NCI-H226 (cell line): ENCODE measurements at places on chromosomes 6 and 20.
A peak's percentile ranks its signal among the peaks of the same experiment; 100 is the strongest.

GRCh38 chr20:24492031-24492607 is 22.7 kb downstream of the SYNDIG1 start:
- DNase-seq, result no peak

- DNase-seq, result no peak
Measured at GRCh38 chr6:98687752-98688151, 146.6 kb upstream of the POU3F2 start.

- no peak for DNase-seq
Measured at GRCh38 chr20:346640-347316, at the start of gene NRSN2. TSS of gene NRSN2 (plus strand) at chr20:347111. CDS start at chr20:349644, 2,533 bp downstream.

- no peak for DNase-seq
Measured at GRCh38 chr20:62202676-62203377, 17.3 kb downstream of the HRH3 start.

DNA sequence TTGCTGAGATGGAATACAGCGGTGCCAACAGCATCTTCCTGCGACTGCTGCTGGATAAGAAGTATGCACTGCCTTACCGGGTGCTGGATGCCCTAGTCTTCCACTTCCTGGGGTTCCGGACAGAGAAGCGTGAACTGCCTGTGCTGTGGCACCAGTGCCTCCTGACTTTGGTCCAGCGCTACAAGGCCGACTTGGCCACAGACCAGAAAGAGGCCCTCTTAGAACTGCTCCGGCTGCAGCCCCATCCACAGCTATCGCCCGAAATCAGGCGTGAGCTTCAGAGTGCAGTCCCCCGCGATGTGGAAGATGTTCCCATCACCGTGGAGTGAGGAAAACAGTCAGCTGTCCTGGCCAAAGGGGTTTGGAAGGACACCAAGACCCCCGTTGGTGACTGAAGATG is 9.2 kb downstream of the CCND3 start:
- no peak for DNase-seq

DNA sequence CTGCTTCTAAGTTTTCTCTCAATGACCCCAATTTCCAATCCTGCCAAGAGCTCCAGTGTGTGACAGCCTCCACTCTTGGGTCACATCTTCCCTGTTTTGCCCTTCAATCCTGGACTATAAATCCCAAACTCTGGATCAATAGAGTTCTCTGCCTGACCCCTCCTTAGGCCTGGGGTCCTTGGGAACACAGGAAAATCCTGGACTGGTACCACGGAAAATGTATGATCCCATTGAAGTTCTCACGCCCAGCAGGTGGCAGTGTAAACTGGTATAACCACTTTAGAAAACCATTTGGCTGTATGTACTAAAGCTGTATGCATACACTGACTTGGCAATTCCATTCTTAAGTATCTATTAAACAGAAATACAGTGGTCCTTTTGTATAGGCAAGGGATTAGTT is 98.0 kb downstream of the SNAP25 start:
- DNase-seq, result no peak

DNA sequence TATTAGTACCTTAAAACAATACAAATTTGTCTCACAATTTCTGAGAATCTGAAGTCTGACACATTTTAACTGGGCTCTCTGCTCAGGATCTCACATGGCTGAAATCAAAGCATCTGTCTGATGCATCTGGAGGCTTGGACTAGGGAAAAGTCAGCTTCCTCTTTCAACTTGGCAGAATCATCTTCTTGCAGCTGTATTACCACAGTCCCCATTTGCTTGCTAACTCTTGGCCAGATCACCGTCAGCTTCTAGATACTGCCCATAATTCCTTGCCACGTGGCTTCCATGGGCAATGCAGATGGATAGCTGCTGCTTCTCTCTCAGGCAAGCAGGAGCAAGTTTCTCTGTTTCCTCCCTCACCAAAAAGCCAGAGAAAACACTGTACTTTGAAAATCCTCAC is 1106.4 kb upstream of the CITED2 start:
- no peak for DNase-seq

DNA sequence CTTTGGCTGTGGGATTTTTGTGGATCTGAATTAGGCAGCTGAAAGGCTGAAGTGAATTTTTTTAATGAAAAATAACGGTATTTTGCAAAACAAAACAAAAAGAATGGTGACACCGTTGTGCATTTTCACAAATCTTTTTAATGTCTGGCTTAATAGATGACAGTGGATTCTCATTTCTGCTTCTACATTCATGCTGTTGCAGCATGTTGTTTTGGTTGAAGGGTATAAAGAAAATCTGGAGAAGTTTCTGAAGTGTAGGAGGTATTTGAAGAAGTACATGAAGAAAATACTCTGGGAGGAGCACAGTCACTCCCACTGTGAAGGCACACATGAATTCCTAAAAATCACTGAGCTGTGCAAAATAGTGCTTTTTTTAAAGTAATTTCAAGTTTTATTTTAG is 3.1 kb upstream of the MAP3K5 start:
- DNase-seq, result no peak

DNA sequence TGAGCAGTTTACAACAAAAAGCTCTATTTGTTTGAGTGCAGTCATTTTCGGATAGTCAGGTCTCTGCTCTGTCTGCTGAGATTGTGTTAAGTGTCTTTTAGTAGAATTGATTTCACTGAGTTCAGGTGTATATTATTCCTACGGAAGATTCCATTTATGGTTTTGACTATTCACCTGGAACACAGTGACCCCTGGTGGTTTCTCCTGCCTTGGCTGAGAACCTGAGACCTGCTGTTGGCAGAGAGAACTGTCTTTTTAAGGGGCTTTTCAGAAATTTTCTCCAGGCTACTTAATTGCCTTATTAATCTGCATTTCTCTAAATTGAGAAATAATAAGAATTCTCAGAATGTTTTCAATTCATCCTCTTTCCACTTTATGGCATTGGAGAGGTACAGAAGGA is 508.0 kb downstream of the TBC1D32 start:
- DNase-seq, result no peak

- peak; percentile 13 for DNase-seq
Measured at GRCh38 chr6:104887350-104887749, 27.6 kb upstream of the HACE1 start.

DNA sequence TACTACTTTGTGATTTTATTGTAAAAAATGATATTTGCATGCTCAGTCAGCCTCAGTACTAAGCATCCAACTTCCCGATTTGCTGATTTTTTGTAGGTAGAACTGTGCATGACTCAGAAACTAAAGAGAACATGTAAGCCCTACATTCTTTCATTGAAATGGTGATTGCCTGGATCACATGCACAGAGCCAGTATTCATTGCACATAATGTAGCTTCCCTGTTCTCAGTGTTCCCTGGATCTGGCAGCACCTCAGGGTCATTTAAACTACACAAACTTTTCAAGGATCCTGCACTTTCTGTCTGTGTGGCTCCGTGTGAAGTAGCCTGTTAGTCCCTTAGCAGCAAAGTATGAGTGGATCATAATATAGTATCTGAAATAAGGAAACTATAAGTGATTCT is 422.9 kb upstream of the AGPAT4 start:
- no peak for DNase-seq

GRCh38 chr6:132813173-132813856 is 1.1 kb upstream of the RPS12 start:
- no peak for DNase-seq

GRCh38 chr6:101125380-101125971 is 244.3 kb upstream of the ASCC3 start:
- no peak for DNase-seq

DNA sequence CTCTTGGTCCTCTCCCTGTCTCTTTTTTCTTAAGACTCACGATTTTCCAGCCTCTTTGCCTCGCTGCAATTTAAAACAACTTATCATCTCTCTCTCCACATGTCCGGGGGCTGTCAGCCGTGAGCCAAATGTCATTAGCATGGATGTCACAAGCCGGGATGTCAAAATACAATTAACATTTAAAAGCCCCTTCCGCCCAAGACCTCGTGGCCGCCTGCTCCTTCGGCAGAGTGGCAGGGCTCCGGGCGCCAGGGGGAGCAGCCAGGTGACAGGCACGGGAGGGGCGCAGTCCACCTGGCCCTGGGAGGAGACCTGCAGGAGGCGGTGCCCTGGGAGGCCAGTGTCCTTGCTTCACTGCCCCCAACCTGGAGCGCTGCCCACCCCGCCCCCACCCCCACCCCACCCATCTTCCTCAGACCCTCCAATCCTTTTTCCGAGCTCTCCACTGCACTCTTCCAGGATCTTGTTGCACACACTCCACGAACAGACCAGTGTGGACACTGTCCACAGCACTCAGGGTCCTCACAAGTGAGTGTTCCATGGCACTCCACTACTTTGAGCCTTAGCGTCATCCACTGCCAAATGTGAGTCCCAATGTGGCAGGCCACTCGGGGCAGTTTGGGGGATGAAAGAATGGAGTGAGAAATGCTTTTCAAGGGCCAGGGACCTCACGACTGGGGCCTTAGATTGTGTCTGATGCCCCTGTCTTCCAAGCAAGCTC is 5.6 kb upstream of the GRM4 start:
- no peak for DNase-seq

DNA sequence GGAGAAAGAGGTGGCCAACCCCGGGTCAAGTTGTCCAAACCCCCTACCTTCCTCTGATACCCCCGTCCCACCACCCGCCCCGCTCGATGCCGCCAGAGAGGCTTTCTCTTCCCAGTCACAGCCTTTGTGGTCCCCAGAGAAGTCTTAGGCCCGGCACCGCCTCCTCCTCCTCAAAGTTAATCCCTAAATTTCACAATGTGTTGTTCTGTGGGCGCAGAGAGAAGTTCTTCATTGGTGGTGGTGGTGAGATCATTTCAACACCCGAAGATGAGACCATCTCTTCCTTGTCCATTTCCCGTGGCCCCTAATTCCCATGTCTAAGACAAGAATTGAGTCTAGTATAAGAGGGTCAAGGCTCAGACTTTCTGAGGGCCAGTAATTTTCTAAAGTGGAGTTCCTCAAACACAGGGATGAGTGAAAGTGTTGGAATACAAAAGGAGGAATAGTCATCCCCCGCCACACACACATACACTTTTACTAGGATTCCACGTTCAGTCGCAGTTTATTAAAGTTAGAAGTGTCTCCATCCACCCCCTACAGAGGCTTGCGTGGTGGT is 10.4 kb downstream of the TRIM31 start:
- peak; percentile 31 for DNase-seq

DNA sequence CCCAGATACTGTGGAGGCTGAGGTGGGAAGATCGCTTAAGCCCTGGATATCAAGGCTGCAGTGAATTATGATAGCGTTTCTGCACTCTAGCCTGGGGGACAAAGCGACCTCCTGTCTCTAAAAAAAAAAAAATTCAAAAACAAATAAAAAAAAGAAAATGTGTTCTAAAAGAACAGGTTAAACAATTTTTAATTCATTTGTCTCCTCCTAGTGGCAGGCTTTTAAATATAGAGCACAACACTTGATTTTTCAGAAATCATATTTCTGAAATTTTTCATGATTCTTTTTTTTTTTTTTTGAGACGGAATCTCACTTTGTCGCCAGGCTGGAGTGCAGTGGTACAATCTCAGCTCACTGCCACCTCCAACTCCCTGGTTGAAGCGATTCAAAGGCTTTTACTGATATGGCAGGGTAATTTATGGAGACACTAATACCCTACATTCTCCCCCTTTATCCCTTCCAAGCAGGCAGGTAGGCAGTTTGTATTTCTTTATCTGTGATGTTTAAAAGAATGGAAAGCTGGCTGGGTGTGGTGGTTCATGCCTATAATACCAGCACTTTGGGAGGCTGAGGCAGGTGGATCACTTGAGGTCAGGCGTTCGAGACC is 8.7 kb upstream of the GTF3C6 start:
- no peak for DNase-seq

DNA sequence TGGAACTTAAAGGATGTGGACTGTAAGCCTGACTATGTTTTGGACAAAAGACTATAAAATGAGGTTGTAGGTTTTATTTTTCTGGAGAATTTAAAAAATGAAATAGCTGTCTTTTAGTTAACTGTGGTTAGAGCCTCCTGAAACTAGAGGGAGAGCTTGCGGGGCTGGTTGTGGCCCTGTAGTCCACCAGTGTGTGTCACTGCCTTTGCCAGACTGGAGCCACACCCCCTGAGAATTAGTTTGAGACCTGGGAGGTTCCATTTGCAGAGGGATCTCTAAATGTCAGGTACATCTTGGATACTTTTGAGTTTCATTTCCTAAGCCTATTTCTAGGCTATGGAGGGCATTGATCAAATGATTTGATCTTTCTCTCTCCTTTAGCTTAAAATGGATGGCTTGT is 20.8 kb downstream of the ZC2HC1B start:
- DNase-seq, result no peak

- no peak for DNase-seq
Measured at GRCh38 chr6:162416831-162417537, 310.6 kb downstream of the PRKN start.

DNA sequence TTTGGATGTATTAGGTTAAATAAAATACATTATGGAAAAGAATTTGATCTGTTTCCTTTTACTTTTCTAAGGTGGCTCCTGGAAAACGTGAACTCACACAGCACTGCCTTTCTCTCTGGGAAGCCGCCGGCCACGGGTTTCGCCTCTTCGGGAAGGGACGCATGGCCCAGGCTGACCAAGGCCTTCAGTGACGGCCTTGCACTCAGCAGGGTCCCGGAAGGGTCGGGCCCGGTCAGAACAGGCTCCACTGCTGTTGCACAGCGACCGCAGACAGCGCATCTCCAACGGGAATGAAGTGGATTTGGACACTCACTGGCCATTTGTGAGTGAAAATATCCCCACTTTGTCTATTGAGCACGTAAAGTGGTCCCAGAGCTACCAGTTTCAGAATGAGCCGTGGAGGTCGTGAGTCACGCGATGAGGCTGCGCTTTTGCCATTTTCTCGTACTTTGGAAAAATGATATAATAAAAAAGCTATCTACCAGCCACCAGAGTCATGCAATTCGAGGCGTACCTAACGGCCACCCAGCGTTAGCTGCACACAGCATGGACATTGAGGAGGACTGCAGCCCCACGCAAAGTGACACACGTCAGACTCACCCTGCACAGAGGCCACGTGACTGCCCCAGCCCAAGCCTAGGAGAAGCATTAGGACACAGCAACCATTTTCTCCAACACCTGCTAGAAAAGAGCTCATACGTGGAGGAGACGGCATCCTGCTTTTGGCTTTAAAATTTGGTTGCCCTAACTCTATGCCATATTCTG is 244.3 kb downstream of the TTLL2 start:
- DNase-seq, result no peak

DNA sequence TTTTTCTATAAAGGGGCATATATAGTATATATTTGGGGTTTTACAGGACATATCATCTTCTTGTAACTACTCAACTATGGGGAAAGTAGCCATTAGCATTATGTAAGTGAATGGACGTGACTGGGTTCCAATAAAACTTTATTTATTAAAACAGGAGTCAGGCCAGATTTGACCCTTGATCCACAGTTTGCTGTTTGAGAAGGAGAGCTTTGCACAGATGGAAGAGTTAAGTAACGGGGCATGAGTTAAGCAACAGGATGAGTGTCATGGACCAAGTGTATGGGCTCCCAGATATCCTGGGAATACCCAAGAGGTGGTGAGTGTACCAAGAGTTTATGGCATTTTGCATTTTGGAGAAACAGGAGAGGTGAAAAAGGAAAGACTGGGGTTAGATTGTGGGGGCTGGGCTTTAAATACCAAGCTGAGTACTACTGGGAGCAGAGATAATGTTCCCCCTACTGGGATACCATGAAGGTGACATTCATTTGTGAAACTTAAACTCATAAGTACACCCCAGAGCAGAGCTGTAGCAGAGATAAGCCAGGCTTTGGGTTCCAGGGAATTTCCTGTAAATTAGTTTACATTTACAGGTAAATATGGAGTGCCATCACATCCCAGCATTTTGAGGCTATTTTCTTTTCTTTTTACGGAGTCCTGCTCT is 18.5 kb upstream of the SCUBE3 start:
- DNase-seq, result no peak
